Esophagus squamous epithelium (tissue), 5 donors: ENCODE measurements at places on chromosomes 16 and 17.

DNA sequence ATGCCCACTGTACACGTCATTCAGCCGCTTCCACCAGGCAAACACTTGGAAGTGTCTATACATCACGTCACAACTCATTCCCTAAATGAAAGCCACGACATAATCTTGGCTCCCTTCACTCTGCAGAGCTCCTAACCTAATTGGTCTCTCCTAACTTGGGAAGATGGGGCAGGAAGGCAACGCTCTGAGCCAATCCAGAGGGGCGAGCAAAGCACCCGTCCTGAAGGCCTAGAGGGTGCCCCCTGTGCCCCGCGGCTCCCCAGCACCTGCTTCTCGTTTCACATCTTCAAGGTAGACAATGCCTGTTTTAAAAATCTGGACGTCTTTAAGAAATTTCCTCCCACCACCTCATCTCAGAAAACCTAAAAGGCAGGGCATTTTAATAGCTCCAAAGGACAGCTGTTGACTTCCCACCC is 1.0 kb downstream of the CSNK2A2 start:
- DNase-seq: no peak

GRCh38 chr17:38541281-38541680 is 64.5 kb downstream of the SRCIN1 start:
- DNase-seq: no peak

GRCh38 chr17:82863383-82863940 is 23.6 kb upstream of the ZNF750 start:
- DNase-seq: no peak

GRCh38 chr16:8949536-8950418 is 13.9 kb downstream of the USP7 start:
- no peak for DNase-seq

- DNase-seq: no peak
These were observed 119.6 kb downstream of the PPM1E start for GRCh38 chr17:58875261-58875660.

DNA sequence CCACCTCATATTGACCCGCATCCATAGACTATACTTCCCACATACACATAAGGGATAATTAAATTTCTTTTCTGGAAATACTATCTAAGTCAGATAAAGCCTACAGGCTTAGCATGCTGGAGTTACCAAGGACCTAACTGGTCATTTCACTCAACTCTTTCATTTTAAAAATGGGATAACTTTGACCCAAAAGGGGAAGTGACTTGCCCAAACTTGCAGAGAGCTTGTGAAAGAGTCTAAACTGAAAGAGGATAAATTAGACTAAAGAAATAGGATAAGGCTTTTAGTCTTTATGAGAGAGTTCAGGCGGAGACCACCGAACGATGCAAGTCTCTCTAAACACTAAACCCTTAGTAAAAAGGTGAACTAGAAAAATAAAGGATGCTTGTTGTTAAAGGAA is 3.9 kb upstream of the KRT33A start:
- no peak for DNase-seq

- DNase-seq: no peak
These were observed 69.9 kb upstream of the HSBP1 start for GRCh38 chr16:83737729-83738354.

DNA sequence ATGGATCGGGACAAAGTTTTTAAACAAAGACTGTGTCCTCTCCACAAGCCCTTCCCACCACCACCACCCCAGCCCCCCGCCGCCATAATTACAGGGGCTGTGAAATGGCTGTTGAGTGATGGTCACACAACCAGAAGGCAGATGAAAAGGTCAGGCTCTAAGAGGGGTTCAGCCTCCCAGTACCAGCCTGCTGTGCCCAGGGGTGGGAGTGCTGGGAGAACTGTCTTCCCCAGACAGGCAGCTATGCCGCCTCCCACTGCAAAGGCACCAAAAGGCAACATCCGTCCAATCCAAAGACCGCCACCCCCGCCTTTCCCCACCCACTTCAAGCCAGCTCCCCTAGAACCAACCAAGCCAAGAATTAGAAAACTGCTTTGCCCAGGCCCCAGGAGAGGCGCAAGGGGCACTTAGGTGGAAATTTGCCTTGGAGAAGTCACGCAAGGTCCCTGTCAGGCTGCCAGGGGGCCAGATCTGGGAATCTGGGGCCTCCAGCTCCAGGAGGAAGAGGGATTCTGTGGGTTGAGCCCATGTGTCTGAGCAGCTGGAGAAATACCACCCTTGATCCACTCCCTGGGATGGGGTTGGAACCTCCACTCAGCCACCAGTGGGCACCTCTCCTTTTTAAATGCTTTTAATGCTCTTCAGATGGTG is 14.4 kb downstream of the CARHSP1 start:
- no peak for DNase-seq

- peak; percentile 62 for DNase-seq
These were observed 672 bp upstream of the ALKBH5 start for GRCh38 chr17:18182978-18183333.

DNA sequence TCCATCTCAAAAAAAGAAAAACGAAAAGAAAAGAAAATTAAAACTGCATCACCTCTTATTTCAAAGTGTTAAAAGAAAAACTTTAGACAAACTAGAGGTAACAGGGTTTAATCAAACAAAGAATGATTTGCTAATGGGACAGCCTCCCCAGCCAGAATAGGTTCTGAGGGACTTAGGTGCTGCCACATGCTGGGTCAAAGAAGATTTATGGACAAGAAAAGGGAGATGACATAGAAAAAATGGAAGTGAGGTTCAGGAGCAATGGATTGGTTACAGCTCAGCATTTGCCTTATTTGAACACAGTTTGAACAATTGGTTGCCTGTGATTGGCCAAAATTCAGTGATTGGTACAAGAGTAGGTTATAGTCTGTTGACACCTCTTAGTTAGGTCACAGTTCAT is 21.1 kb downstream of the TMC5 start:
- DNase-seq: no peak

DNA sequence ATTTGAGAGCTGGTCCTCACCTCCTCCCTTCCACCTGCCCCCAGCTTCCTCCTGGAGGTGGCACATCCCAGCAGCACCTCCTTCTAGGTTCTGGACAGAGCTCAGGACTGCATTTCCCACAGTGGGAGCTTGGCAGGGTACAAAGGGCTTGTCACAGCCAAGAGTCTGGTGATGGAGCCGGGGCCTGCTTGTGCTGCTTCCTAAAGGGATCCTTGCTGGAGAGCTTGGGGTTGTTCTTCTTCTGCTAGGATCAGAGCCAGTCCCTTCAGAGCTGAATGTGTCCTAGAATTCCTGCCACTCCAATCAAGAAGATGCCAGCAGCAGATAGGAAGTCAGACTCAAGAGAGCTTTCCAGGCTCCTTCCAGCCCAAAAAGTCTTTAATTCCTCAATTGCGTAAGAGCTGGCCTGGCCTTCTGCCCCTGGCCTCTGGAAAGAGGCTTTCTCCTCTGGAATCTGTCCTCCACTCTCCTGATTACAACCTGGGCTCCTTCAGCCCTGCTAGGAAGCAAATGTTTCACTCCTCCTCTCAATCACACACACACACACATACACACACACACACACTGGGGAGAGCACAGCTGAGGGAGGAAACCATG is 4.4 kb downstream of the CD300E start:
- DNase-seq: no peak

DNA sequence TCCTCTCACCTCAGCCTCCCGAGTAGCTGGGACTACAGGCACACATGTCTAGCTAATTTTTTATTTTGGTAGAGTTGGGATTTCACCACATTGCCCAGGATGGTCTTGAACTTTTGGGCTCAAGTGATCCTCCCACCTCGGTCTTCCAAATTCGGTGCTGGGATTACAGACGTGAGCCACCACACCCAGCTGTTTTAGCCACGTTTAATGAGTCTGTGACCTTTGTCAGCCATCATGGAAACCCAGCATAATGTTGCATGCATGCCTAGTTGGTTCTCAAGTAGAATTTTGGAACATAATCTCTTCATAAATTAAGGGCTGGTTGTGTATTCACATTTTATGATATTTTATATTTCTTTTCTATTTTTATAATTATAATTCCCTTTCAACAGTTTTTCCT is 42.0 kb downstream of the GOSR1 start:
- DNase-seq: no peak

DNA sequence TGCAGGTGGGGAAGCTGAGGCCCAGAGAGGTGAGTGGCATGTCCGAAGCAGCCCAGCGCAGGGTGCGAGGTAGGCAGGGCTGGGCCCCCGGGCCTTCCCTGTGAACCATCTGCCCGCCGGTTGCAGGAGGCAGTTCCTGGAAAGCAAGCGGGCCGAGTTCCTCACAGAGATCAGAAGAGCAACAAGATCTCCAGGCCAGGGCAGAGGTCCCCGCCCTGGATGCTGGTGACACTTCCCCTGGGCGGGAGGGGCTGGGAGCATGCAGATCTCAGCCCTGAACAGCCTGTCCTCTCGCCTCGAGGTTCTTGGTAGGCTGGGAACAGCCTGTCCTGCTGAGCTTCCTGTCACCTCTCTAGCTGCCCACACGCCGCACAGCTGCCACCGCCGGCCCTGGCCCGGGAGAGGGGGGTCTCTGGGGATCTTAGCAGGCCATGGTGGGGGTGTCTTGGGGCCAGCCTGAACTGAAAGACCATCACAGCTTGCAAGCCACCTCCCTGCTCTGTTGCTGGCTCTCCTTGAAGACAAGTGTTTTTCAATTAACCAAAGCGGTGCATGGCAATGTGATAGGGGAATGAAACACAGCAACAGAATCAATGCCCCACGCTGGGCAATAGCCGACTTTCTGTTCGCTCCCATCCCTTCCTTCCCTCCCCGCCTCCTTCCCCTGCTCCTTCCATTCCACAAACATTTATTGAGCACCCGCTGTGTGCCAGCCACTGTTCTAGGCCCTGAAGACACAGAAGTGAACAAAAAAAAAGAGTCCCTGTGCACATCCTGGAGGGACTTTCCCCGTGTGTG is 31.7 kb downstream of the SOCS1 start:
- peak; percentile 47 for DNase-seq

GRCh38 chr17:68705714-68706076 is 104.5 kb upstream of the FAM20A start:
- no peak for DNase-seq

DNA sequence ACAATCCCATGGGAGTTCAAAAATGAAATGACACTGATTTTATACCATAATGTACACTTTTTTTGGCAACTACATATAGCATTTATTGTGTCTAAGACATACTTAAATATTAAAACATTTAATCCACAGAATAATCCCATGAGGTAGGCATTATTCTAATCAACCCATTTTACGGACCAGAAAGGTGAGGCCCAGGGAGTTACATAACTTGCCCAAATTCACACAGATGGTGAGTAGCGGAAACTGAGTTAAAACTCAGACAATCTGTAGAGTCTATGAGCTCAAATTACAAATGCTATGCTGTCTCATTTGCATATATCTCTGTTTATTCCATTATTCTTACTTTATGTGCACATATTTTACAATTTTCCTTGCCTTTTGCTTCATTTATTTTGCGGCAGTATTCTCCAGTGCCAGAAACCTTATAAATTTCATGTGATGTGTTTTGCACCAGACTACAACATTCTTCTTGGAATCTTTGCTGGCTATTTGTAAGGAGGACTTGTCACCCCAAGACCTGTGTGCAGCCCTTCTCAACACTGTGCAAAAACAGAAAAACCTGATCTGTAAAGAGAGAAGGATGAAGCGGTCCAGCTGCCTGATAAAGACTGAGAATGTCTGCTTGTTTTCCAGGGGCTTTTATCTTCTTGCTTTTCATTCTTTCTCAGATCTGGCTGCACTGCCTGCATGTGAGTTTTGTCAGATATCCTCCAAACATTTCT is 2.3 kb upstream of the ABCA9 start:
- no peak for DNase-seq

DNA sequence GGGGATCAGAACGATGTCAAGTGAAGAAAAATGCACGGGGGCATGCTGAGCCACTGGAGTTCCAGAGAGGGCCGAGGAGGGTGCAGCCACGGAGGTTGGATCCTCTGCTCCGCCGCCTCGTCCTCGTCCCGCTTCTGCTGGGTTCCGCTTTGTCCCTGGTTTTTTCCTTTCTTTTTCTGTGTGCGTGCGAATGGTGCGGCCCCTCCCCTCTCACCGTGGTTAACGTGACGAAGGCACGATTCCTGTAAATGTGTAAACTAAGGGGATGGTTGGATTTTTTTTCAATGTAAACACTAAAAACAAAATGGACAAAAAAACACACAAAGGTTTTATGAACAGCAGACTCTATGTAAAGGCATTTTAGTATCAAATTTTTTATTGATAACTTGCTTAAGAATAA is 46.7 kb downstream of the ACTG1 start:
- DNase-seq: no peak

DNA sequence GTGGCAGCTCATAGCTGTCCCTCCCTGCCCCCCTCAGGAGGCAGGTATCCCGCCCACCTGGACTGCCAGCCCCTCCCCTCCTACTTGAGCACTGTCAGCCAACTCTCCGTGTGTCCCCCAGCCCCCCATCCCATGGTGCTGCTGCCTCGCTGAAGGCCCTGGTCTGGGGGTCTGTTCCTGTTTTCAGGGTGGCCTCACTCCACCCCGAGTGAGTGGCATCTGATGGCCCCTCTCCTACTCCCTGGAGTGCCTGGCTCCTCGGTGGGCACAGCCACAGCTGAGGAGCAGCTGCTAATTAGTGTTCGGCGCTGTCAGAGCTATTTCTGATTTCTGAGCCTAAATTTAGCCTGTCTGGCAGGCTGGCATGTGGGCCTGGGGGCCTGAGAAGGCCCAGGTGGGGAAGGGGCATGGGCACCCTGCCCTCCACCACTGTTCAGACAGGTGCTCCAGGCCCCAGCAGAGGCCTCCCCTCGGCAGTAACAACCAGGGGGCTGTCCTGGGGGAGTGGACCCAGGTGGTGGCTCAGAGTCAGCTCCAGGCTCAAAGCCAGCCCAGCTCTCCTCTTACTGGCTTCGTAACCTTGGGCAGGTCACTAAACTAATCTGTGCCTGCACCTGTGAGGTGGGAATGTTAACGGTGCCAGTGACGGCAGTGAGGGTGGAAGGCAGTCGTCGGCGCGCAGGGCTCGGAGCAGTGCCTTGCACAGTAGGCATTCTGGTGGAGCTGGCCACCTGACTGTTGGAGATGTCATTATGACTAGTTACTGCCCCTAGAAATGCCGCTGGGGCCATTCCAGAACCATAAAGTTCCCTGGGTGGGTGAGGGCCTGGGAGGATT is 6.5 kb downstream of the FMNL1 start:
- DNase-seq: no peak

DNA sequence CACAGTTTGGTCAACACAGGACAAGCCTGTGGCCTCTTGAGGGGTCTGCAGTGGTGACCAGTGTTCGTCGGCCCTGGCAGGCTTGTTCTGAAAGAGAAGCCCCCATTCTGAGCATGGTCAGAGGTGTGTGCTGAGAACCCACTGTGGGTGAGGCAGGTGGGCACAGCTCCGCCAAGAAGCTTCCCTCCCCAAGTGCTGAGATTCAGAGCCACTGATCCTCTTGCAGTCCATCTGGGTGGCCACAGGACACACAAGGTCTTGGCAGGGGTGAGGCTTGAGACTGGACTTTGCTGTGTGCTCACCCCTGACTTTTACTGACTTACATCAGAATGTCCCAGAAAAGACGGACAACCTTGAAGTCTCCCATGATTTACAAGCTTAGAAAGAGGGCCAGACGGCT is 18.7 kb downstream of the MPRIP start:
- DNase-seq: no peak

GRCh38 chr16:85145734-85146531 is 33.7 kb upstream of the CIBAR2 start:
- DNase-seq: no peak

GRCh38 chr16:11045846-11046245 is 101.5 kb downstream of the CLEC16A start:
- no peak for DNase-seq

- no peak for DNase-seq
These were observed 44.4 kb upstream of the ATP2A3 start for GRCh38 chr17:4008441-4009185.

- DNase-seq: no peak
These were observed 29.0 kb upstream of the RNPS1 start for GRCh38 chr16:2296661-2297505.

- DNase-seq: no peak
These were observed 69.1 kb downstream of the KLHDC4 start for GRCh38 chr16:87696726-87697125.
